ENCODE measurements at places on chromosomes 5 and 9.

DNA sequence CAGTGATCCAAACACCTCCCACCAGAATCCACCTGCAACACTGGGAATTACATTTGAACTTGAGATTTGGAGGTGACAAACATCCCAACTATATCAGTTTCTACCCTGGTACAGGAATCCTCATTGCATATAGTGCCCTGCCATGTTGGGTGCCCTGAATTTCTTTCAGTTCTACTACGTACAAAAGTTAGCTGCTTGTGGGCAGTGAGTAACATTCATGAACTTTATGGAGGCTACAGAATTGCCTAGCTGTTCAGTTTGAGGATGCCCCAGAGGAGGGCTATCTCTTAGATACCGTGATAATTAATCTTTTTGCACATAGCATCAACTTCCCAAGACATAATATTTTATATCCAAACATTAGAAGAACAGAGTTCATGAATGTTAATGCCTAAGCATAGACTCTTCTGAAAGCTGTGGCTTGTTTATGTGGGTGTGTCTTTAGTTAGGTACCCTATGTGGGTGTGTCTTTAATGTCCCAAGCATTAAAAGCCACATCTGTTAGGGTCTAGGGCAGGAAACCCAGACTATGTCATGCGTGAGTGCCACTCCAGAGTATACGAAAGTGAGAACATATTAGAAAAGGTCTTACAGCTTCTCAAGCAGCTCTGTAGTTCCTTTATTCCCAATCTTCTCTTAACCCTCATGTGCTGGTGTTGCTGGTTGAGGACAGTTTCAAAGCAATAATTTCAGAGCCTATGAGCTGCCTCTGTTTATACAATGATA, 47.0 kb upstream of the CHD1 start:
- DNase-seq = no peak

DNA sequence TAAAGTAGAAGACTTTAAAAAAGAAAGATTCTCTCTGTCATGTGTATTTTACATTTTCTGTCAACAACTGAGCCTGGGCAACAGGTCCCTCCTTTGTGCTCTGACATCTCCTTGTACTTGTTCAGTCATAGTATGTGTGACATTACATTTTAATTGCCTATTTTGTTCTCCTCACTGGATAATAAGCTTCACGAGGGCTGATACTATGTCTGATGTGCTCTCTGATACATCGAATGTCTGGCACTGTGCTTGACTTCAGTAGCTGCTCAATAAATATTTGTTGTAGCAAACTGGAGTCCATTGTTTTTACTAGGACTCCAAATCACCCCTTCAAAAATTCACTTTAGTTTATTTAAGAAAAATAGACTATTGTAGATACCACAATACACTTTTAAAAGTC, 482.0 kb downstream of the RASEF start:
- DNase-seq = no peak

DNA sequence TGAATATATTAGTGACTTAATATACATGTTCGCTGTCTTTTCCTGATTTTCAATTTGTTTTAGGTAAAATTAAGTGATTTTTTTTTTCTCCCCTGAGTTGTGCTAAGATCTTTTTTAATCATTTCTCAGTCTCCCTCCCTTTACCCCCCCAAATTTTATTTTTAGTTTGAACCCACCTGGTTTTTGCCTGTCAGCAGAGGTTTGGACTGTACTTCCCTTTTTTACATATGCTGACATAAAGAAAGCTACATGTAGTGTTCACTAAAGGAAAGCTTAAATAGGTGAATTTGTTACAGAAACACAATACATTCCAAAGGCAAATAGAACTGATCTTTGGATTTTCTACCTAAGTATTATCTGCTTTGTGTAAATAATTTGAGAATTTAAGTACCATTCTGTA, 82.2 kb downstream of the IPO11 start:
- DNase-seq = no peak

DNA sequence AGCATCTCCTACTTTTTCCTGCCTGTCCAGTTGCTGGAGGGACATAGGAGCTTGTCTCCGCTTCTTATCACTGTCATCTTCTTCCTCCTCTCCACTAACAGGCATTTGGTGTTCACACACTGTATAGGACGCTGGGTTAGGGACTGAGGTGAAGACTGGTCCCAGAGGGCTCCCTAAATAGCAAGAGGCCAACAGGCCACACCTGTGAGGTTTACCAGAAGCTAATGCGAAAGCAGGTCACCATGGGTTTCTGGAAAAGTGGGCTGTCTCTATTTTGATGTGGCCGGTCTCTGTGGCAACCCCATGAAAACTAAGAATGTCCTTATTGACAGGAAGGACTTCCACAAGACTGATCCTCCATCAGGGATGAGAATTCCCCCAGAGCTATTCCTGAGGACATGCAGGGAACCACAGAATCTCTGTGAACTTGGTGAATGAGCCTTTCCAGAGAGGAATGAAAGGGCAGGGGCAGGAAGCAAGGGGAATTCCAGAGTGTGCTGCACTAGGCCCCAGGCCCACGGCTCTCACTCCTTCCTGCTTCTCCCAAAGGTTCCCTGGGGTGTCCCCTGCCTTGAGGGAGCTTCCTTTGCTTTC, 61.7 kb downstream of the DAP start:
- no peak for DNase-seq

DNA sequence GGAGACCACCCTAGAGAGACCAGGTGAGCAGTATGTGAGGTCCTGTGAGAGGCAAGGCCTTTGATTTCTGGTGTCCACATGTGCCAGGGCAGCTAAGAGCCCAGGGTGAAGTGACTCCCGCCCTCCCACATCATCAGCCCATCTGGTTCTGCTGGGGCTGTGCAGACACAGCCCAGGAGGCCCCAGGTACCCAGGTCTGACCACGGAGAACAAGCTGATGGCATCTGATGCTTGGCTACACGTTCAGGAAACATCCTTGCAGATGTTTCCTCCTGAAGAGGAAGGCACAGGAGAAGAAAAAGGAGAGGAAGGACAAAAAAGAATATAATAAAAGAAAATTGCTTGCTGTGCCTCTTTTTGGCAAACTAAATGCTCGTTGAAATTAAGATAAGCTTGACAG, 225.8 kb downstream of the PAX5 start:
- no peak for DNase-seq

DNA sequence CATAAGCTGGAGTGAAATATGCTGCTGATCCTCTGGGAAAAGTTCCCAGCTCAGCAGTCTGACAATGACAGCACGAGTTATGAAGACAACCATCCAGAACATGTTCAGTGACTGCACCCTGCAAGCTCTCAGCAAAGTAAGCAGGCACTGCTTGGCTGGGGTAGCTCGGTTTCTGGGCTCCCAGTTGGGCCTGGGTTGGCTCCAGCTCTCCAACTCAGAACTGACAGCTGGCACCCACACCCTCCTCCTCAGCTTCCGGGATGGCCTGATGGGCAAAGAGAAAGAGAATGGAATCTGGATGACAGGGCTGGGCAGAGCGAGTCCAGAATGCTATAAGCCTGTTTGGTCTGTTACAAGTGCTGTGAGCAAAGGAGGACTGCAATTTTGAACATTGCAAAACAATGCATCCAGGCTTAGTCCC, 185.0 kb downstream of the CSNK1G3 start:
- peak; percentile 78 for DNase-seq

DNA sequence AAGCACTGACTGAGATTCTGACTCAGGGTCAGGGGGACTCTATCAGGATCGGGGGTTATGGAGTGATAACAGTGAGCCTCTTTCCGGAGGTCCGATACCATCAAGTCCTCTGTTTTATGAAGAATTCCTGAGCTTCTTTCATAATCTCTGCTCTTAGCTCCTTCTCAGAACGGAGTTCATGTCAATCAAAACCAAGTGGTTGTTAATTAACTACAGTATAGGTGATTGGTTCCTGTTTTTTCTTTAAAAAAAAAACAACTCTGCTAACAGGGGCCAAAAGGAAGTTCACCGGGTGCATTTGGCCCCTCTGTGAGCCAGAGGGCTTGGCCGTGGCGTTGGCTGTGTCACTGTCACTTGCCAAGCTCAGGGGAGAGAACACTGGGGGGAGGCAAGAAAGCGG, 4.0 kb downstream of the GFI1B start:
- no peak for DNase-seq

- DNase-seq = no peak
Observed at GRCh38 chr5:394671-395155, 48.3 kb upstream of the EXOC3 start.

DNA sequence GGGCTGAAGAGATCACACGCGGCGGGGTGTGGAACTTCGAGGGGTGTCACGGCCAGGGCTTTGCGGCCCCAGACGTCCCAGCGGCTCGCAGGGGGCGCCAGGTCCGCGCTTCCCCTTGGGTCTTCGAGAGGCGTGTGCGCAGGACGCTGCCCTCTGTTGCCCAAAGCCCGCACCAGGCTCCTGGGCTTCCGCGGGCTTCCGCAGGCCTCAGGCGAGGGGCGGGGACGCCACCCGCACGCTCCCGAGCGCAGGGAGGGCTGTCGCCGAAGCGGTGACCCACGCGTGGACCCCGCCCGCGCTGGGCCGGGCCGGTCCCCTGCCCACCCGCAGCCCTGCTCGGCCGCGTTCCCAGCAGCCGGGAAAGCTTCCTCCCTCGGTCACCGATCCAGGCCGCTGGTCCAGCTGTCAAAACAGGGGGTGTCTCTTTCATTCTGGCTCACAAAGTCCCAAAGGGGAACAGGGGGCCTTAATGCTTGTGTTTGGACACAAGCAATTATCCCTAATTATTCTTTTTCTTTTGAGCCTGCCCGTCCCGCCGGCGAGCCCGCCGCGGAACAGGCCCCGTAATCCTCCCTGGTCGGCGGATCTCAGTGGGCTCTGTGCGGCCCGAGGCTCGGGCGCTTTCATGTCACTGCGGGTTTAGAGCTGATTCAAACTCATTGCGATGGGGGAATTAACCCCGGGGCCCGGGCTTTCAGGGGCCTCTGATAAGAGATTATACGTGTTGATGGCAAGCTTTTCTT, 60.6 kb downstream of the TMEM174 start:
- no peak for DNase-seq

- DNase-seq = no peak
Observed at GRCh38 chr9:89419978-89420394, 77.9 kb downstream of the SEMA4D start.

- no peak for DNase-seq
Observed at GRCh38 chr5:18764161-18764560, 1129.9 kb downstream of the TAF11L14 start.

- peak; percentile 40 for DNase-seq
Observed at GRCh38 chr5:172383191-172383802, 71.0 kb downstream of the SH3PXD2B start.

GRCh38 chr9:72684615-72685014, 163.2 kb downstream of the TMC1 start:
- DNase-seq = no peak

DNA sequence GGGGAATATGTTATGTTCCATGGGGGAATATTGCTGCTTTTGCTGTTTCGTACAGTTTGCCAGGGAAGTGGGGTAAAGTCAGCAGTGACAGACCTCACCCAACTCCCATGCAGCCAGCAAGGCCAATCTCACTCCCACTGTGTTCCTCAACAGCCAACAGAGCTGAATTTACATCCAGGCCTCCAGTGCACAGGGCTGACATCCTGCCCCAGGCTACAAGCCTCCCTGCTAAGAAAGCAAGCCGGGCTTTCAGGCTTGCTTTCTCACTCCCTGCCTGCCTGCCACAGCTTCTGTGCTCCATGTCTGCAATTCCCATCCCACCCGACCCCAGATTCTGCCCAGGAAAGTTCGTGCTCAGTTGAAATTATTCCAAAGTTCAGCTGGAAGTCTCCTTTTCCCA, 25.5 kb upstream of the SNCAIP start:
- no peak for DNase-seq

DNA sequence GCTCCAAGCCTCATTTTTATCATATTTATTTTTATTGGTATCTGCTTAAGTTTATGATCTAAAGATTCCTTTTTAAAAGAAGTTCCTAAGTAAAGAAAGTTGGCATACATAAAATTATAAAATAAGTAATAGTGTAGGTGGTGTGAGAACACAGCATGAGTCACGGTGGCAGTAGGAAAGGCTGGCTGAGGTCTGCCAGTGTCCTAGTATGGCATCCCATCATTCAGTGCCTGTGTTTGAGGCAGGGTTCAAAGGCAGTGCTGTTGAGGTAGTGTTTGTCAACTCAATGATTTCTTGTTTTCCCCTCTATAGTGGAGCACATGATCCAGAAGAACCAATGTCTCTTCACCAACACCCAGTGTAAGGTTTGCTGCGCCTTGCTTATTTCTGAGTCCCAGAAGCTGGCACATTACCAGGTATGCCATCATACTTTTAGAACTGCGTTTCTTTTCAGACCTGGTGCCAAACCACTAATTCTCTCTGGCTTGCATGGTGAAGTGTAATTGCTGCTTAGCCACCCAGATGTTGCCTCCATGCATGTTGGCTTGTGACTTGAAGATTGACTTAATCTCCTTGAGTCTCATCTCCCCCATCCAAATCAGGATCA, 18.4 kb downstream of the ZNF346 start:
- DNase-seq = peak; percentile 63

DNA sequence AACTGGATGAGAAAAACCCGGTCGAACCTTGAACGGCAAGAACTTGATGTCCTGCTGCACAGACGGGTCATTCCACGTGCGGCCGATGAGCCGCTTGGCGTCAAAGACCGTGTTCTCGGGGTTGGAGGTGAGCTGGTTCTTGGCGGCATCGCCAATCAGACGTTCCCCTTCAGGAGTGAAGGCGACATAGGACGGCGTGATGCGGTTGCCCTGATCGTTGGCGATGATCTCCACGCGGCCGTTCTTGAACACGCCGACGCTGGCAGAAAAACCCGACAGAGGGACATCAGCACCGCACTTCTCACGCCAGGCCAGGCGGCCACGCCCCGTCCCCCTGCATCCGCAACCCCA, 519 bp downstream of the HSPA5 start:
- peak; percentile 40 for DNase-seq

DNA sequence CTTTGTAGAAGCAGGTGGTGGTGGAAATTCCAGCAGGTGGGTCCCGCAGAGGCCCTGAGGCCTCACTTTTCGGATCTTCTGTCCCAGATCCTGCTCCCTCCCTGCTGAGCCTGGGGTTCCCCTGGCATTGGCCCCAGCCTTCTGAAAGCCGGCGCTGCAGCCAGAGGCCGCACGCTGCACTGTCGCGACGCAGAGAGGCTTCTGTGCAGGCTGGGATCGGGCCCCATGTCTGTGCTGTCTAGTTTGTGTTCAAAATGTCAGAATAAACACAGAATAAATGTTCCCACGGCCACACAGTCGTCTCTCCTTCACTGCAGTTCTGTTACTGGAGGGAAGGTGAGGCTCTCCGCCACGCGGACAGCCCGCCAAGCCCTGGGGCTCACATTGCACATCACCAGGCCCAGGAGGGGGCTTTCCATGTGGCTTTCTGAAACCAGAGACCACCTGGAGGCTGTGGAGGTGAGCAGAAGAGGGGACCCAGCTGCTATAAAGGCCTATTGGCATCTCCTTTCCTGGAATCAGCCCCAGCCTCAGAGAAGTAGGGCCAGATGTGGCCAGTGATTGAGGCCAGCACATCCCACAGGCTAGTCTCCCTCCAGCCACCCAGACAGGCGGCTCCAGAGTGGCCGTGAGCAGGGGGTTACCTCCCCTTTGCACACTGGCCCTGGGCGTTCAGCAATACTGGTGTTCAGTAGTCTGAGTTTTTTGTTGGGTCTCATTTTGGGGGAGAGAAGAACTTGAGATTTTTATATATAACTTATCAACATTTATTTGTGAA, 46.5 kb downstream of the USP20 start:
- no peak for DNase-seq

Data from cardiac fibroblast (primary cell).